T-cell (primary cell): ENCODE measurements at places on chromosomes 16 and 17. TPM values are rescaled to one million over a fixed set of nuclear protein-coding genes. Genes with fewer than 3 reads are reported as not detected.
A peak's percentile ranks its signal among the peaks of the same experiment; 100 is the strongest.

DNA sequence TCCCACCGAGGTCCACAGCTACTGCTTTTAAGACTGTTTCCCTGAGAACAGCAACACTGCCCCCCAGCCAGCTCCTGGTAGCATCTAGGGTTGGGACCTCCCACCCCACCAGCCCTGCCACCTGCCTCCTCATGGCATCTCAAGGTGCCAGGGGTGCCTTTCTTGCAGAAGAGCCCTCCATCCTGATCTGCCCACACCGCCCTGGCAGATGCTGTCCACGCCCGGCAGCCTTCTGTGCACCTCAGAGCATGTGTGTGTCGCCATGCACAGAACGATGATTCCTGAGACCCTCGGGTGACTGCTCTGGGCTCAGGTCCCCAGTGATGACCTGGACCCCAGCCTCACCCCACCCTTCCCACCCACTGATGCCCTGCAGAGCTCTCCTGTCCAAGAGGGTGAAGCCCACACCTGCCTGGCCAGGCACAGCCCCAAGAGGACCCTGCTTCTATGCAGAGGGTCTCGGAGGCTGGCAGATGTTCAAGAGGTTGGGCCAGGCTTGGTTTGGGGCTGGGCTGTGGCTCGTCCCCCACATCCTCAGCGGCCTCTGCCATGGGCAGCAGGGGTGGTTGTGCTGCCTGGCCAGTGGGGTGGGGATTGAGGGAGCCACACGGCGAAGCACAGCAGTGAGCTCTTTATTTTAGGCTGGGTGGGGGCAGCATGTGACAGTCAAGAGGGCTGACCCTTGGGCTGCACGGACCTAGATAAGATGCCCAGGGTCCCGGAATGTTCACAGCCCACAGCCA is 5.2 kb upstream of the SPATA2L start:
- no peak for DNase-seq

- DNase-seq = no peak
These were observed 6.0 kb downstream of the SLC7A6 start for GRCh38 chr16:68270353-68270752.

GRCh38 chr16:67077871-67078270 is 31.9 kb upstream of the PHAF1 start:
- no peak for DNase-seq

- DNase-seq = no peak
These were observed 10.9 kb downstream of the HS3ST6 start for GRCh38 chr16:1907226-1907860.

GRCh38 chr17:79839356-79840268 is at the start of gene CBX4:
Gene CBX4 (minus strand): TSS chr17:79839440. CDS start chr17:79839251, 189 bp downstream.
- peak; percentile 91 for DNase-seq

DNA sequence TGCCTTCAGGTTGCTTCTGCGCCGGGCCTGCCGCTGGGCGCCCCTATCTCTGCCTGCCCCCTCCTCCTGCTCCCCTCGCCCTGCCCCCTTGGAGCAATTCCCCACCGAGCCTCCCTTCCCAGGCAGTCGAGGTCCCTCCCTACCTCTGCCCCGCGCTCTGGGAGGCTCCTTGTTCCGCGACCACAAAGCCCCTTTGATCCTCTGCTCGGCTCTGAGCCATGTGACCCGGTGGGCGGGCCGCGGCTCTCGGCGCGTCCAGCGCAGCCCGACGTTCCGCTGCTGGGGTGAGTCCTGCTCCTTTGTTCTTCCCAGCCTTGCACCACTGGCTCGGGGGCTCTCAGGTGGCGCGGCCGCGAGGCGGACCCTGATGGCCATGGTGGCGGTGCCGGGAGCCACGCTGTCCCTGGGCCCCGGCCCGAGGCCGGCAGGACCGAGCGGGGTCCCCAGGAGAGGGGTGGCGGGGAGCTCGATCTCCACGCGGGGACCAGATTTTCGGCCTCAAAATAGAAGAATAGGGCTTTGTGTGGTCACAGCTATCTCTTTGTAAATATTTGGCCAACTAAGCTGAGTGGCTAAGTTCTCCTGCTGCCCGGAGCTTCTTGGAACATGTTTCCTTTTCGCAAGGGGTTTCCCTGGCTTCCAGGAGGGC is 310.6 kb downstream of the SEC14L1 start:
- DNase-seq = peak; percentile 53

DNA sequence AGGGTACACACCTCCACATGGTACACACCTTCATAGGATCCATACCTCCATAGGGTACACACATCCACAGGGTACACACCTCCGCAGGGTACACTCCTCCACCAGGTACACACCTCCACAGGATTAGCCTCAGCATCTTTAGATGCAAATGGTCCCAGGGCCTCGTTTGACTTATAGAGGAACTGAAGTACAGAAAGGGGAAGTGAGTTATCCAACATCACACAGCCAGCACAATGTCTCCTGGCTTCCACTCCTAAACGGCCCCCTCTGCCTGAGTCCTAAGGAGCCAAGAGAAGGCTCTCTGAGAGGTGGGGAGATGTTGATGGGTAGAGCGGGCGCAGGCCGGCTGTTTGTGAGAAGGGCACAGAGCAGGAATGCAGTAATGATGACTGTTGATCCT is 12.0 kb downstream of the FOXN1 start:
- DNase-seq = no peak

- no peak for DNase-seq
These were observed 46.0 kb downstream of the SDK2 start for GRCh38 chr17:73598212-73598611.

DNA sequence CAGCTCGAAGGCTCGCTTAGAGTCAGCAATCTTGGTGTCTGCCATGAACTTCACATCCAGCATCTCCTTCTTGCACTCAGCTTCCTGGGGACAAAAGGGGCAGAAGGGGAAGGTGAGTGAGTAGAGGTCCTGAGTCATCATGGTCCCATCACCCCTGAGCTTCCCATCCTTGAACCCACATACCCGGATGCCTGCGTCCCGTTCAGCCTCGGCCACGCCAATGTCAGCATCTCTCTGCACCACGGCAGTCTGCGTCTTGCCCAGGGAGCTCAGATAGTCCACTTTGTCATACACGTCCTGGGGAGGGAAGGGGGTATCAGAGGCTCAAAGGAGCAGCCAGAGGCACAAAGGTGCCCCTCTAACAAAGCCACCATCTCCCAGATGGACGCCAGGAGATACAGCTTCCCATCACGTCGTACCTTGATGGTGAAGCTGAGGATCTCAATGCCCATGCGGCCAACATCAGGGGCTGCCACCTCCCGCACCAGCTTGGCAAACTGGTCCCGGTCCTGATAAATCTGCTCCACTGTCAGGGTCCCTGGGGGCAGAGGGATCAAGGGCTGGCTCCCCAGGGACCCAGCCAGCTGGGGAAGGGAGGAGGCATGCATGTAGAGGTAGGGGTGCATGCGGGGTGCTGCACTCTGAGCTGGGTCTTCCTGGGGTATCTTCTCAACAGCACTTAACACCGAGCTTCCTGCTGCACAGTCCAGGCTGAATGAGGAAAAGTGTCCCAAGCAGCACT is 15.2 kb downstream of the FLOT2 start:
- no peak for DNase-seq

DNA sequence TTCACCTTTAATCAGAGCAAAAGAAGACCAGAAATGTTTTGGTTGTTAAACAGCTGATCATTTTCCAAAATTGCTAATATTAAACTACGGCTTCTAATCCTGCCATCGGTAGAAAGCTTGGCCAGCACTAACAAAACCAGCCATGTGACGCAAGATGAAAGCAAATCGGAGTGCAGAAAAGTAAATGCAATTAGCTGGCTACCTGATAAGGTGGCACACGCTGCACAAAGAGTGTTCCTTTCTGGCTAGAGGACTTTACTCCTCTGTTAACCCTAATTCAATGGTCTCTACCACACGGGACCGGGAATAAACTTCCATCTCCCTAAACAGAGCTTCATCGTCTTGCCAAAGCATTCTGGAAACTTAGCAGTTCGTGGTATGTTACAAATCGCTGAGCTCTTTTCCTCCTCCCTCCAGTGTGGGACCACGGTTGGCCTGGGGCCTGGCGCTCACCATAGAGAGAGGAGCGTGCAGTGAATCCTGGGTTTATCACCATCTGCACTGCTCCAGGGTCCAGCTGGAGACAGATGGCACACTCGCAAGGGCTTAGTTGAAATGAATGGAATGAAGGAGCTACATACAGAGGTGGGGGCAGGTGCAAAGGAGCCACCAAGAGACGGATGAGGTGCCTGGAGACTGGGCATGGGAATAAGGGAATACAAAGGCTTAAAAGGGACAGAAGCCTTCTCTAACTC is 10.1 kb upstream of the COG1 start:
- DNase-seq = no peak

- DNase-seq = no peak
These were observed 8.9 kb upstream of the RAPGEFL1 start for GRCh38 chr17:40168262-40168832.

TVP23A gene
- not detected for total RNA-seq

KIAA0513 gene
- 19.7 TPM for total RNA-seq

OR2C1 gene
- total RNA-seq = not detected

BCKDK gene
- 7.6 TPM for total RNA-seq
